ENCODE measurements at places on chromosomes 13 and 19.

- no peak for DNase-seq
Measured at GRCh38 chr13:30572859-30573275, 44.9 kb upstream of the USPL1 start.

GRCh38 chr19:18807861-18808331 lies 16.8 kb upstream of the COMP start:
- no peak for DNase-seq

- no peak for DNase-seq
Measured at GRCh38 chr19:18670312-18670711, 13.2 kb upstream of the CRTC1 start.

- DNase-seq, result no peak
Measured at GRCh38 chr13:79392882-79393563, 13.0 kb downstream of the RBM26 start.

- DNase-seq, result no peak
Measured at GRCh38 chr19:29983568-29983967, 41.5 kb downstream of the URI1 start.

- DNase-seq, result no peak
Measured at GRCh38 chr13:89486065-89486464, 1814.9 kb downstream of the SLITRK5 start.

GRCh38 chr13:104487006-104487405 lies 1420.8 kb upstream of the SLC10A2 start:
- DNase-seq, result no peak

DNA sequence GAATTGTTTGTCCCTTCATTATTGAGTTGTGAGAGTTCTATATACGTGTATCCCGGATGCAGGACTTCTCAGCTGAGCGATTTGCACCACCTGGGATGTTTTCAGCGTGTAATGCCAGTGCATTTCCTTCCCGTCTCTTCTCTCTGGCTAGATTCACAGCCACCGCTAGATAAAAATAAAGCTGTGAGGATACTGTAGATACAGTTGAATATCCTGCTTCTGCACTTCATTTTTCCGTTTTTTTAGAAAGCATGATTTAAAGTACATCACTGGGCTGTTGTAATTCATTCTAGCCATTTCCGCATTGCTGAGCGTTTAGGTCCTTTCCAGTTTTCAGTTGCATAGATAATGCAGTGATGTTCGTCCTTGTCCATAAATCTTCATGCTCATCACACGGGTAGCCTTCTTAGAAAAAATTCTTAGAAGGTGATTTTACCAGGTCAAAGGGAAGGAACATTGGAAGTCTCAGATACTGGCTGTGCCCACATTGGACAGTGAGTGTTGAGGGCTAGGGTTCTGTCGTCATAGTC lies 14.7 kb downstream of the PPP1R37 start:
- no peak for DNase-seq

DNA sequence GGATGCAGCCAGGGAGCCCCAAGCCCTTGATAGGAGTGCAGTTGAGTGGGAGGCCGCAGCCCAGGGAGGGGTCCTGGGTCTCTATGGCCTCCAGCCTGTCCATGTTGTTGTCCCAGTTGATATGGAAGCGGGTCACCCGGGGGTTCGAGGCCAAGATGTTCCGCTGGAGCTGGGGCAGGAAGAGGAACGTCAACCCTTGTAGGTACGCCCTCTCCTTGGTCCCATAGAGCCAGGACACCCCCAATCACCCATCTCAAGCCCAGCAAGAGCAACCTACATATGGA lies 2.9 kb upstream of the PRKACA start:
- DNase-seq, result no peak

- DNase-seq, result no peak
Measured at GRCh38 chr13:42597505-42597904, 23.6 kb downstream of the TNFSF11 start.

Measured in cortex of kidney (tissue), 1 donor.